Activated CD4-positive, alpha-beta T cell treated with anti-CD3 and anti-CD28 coated beads, Interleukin-2, amount 50 U/mL, for 4 hours (primary cell): ENCODE measurements at places on chromosomes 7 and 10.

GRCh38 chr10:71344993-71345480 lies 26.0 kb downstream of the SLC29A3 start:
- DNase-seq: no peak

- DNase-seq: no peak
Measured at GRCh38 chr7:86479144-86479543, 164.6 kb upstream of the GRM3 start.

DNA sequence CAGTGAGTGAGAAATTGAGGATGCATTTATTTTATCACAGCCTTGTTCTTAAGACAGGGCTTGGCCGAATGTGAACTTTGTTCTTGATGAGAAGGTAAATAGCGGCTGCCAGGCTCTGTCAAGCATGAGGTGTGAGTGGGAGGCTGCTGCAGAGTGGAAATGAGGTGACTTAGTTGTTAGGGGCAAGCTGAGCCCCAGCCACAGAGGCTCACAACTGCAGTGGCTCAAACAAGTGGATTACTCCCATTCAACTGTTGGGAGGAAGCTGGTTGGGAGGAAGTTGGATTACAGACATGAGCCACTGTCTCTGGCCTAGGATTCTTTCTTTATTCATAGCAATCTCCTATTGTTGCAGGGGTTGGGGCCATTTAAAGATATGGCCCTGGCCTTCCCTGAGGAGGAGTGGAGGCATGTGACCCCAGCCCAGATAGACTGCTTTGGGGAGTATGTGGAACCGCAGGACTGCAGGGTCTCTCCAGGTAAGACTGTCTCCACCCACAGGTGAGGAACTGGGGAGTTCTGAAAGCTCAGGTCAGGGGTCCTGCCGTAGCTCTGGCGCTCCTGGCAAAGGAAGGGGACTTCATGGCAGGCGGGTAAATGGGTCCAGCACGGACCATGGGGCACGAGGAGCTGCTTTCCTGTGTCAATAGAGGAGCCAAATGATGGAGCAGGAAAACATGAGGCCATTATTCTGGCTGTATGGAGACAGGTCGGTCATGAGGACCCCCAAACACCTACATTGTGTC lies 7.1 kb downstream of the ZSCAN25 start:
- DNase-seq: no peak

- no peak for DNase-seq
Measured at GRCh38 chr10:93435621-93436397, 46.3 kb downstream of the MYOF start.

DNA sequence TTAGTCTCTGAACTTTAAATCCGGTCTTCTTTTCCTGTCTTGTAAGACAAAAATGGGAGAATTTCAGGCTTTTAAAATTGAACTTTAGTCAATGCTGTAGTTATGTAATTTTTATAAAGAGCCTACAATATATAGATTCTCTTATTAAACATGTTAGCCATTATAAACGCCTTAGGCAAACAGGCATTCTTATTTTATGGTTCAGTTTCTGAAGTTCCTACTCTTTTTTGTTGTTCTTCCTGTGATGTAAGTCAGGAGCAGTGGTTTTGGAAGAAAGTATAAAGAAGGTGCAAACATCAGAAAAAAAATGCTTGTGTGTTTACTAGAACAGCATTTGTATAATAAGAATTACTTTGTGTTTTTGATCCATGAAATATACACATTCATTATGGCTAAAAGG lies 41.6 kb downstream of the BICC1 start:
- DNase-seq: no peak

GRCh38 chr10:9238041-9238440 lies 1183.6 kb downstream of the GATA3 start:
- DNase-seq: no peak

GRCh38 chr10:122657729-122658128 lies 41.9 kb downstream of the C10orf120 start:
- no peak for DNase-seq

- DNase-seq: no peak
Measured at GRCh38 chr10:35926846-35927245, 284.8 kb upstream of the FZD8 start.

GRCh38 chr10:5071411-5072198 lies 22.6 kb upstream of the AKR1C3 start:
- DNase-seq: no peak
